Activated CD4-positive, alpha-beta T cell treated with anti-CD3 and anti-CD28 coated beads, Interleukin-2, amount 10 ng/mL, durations not matched to agents 24 days and 14 days (primary cell): ENCODE measurements at places on chromosomes 1 and 21.

DNA sequence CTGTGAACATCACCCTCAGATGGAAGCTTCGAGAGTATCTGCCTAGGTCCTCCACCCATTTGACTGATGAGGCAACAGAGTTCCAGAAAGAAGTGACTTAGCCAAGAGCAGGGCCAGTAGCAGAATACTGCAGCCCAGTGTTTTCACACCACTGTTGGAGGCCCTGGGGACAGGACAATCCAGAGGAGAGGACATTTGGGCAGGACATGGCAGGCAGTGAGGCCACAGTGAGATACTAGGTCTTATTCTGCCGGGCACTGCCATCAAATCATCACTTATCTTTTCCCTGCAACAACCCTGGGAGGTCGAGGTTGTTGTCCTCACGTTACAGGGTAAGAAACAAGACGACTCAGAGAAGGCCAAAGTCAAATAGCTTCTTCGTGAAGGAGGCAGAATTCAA is 5.5 kb upstream of the FOXO6 start:
- peaks cover 28% of the 10 kb centered on the region for H3K27me3 ChIP-seq
- no peak overlapping the region for H3K27ac ChIP-seq
- no peak overlapping the region for H3K4me3 ChIP-seq
- no peaks in the 10 kb centered on the region for H3K4me1 ChIP-seq
- no peak for DNase-seq

DNA sequence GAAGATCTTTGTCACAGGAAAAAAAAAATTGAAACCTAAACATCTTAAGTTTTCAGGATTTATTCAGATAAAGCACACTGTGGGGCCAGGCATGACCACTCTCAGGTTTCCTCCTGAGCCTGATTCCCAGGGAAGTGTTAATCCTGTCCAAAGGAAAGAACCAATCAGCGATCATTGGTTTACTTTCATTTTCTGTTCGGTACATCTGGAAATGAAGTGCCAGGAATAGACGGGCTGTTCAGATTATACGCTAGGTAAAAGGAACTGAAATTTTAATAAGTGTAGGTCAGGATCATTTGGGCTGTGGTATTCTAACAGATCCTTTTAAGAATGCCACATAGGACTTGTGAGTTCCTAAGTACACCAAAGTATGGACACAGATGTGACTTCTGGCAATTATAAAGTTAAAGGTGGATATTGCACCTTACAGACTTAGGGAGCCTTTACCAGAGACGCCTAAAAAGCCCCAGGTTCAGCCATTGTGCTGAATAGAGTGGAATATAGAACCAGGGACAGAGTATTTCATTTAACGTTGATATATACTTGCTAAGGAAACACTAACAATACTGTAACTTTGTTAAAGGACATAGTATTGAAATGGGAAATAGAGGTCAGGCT is 9.3 kb upstream of the CACYBP start:
- peaks cover 25% of the 10 kb centered on the region for H3K36me3 ChIP-seq
- peak overlapping the region; percentile 87 for H3K27ac ChIP-seq
- peak; percentile 70 for DNase-seq
- H3K4me1 ChIP-seq, result peaks cover 18% of the 10 kb centered on the region
- peak overlapping the region; percentile 84 for H3K4me3 ChIP-seq

GRCh38 chr1:157233131-157233530 is 94.9 kb upstream of the ETV3 start:
- no peak for DNase-seq
- H3K27ac ChIP-seq, result no peak overlapping the region
- H3K4me1 ChIP-seq, result peaks cover 2% of the 10 kb centered on the region
- peaks cover 8% of the 10 kb centered on the region for H3K27me3 ChIP-seq

DNA sequence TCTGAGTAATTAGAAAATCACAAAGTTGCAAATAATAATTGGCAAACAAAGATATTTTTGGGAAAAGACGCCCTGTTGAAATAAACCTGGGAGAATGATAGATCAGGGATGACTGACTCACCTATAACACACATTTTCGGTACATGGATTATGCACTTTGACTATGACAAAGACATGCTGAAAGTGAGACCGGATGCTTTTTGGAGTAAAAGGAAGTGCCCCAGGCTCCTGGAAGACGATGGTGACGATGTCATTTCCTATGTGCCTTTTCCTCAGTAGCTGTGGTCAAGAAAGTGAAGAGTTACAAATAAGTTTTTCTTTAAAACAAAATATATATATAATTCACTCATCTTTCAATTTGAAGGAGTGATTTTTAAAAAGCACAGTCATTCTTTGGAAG is 158.7 kb downstream of the SIPA1L2 start:
- no peak for DNase-seq
- H3K27me3 ChIP-seq, result peaks cover under 1% of the 10 kb centered on the region
- H3K27ac ChIP-seq, result no peak overlapping the region
- H3K4me1 ChIP-seq, result peaks cover 8% of the 10 kb centered on the region
- peaks cover 4% of the 10 kb centered on the region for H3K36me3 ChIP-seq

GRCh38 chr21:34930971-34931370 is 118.1 kb downstream of the RUNX1 start:
- H3K36me3 ChIP-seq, result peaks cover 21% of the 10 kb centered on the region
- no peaks in the 10 kb centered on the region for H3K27me3 ChIP-seq
- no peak overlapping the region for H3K4me3 ChIP-seq
- H3K4me1 ChIP-seq, result peaks cover 57% of the 10 kb centered on the region
- DNase-seq, result no peak
- H3K27ac ChIP-seq, result no peak overlapping the region

GRCh38 chr1:89598450-89599331 is 34.2 kb upstream of the LRRC8C start:
- H3K27me3 ChIP-seq, result no peaks in the 10 kb centered on the region
- H3K27ac ChIP-seq, result peak overlapping the region; percentile 76
- peaks cover 70% of the 10 kb centered on the region for H3K4me1 ChIP-seq
- DNase-seq, result peak; percentile 69

DNA sequence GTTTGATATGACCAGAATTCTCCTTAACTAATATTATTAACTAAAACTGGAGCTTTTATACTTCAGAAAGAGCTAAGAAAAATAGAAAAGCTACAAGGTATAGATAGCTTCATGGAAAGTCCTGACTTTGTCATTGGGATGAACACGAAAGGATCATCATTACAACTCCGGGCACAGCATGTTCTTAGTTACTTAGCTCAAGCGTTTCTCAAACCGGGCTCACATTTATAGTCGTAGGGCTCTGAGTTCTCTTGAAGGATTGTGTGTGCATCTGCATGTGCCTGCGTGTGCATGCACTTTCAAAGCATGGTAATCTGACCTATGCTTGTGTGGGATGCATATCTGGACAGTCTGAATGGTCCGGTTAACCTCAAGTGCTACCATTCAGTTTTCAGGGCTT is 20.4 kb upstream of the MAP10 start:
- H3K27ac ChIP-seq, result no peak overlapping the region
- H3K4me3 ChIP-seq, result no peak overlapping the region
- peaks cover 14% of the 10 kb centered on the region for H3K27me3 ChIP-seq
- no peaks in the 10 kb centered on the region for H3K4me1 ChIP-seq
- no peaks in the 10 kb centered on the region for H3K36me3 ChIP-seq
- no peak for DNase-seq

DNA sequence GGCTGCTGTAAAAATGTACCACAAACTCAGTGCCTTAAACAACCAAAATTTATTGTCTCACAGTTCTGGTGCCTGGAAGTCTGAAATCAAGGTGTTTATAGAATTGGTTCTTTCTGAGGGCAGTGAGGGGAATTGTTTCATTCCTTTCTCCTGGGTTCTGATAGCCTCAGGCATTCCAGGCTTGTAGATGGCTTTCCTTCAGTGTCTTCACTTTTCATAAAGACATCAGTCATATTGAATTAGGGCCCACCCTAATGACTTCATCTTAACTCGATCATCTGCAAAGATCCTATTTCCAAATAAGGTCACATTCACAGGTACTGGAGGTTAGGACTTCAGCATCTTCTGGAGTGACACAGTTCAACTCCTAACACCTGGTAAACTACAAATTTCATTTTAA is 15.0 kb downstream of the CDKN2C start:
- no peak overlapping the region for H3K27ac ChIP-seq
- no peaks in the 10 kb centered on the region for H3K4me1 ChIP-seq
- no peak for DNase-seq
- no peaks in the 10 kb centered on the region for H3K36me3 ChIP-seq

GRCh38 chr1:82800721-82801120 is 1000.0 kb downstream of the ADGRL2 start:
- no peak overlapping the region for H3K27ac ChIP-seq
- no peaks in the 10 kb centered on the region for H3K27me3 ChIP-seq
- H3K4me1 ChIP-seq, result no peaks in the 10 kb centered on the region
- no peaks in the 10 kb centered on the region for H3K36me3 ChIP-seq
- H3K4me3 ChIP-seq, result no peak overlapping the region
- no peak for DNase-seq

DNA sequence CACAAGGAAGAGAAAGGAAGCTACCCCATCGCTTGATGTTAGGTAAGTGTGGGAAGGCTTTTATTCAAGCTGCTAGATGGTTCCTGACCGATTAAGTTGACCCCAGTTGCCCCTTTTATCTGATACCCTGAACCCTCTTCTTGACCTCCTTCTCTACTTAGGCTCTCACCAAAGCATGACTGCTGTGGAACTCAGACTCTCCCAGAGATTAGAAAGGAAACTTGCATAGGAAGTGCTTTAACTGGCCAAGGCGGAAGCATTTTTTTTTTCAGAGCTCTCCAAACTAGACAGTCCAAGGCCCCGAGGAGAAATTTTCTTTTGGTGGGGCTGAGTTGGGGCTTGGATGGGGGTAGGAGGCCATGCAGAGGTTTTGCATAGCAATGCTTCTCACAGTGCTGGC is 101.3 kb upstream of the USP24 start:
- H3K4me3 ChIP-seq, result no peak overlapping the region
- H3K36me3 ChIP-seq, result no peaks in the 10 kb centered on the region
- no peaks in the 10 kb centered on the region for H3K4me1 ChIP-seq
- H3K27me3 ChIP-seq, result peaks cover 1% of the 10 kb centered on the region

GRCh38 chr1:84269306-84269705 is 32.2 kb upstream of the SAMD13 start:
- no peak overlapping the region for H3K27ac ChIP-seq
- no peak overlapping the region for H3K4me3 ChIP-seq
- peaks cover 8% of the 10 kb centered on the region for H3K4me1 ChIP-seq
- no peaks in the 10 kb centered on the region for H3K27me3 ChIP-seq
- no peaks in the 10 kb centered on the region for H3K36me3 ChIP-seq
- no peak for DNase-seq

GRCh38 chr1:230186003-230186863 is 119.2 kb downstream of the GALNT2 start:
- peak overlapping the region; percentile 80 for H3K27ac ChIP-seq
- no peak for DNase-seq
- no peaks in the 10 kb centered on the region for H3K27me3 ChIP-seq
- peak overlapping the region; percentile 36 for H3K4me3 ChIP-seq
- peaks cover 48% of the 10 kb centered on the region for H3K4me1 ChIP-seq
- peaks cover 41% of the 10 kb centered on the region for H3K36me3 ChIP-seq

GRCh38 chr1:243793298-243793697 is 56.7 kb downstream of the AKT3 start:
- H3K4me1 ChIP-seq, result peaks cover 10% of the 10 kb centered on the region
- H3K36me3 ChIP-seq, result peaks cover 4% of the 10 kb centered on the region
- H3K27ac ChIP-seq, result no peak overlapping the region
- no peak for DNase-seq
- no peak overlapping the region for H3K4me3 ChIP-seq

GRCh38 chr1:45478121-45478814 is 12.7 kb downstream of the TESK2 start:
- H3K27ac ChIP-seq, result no peak overlapping the region
- DNase-seq, result no peak
- no peaks in the 10 kb centered on the region for H3K36me3 ChIP-seq
- no peak overlapping the region for H3K4me3 ChIP-seq
- H3K4me1 ChIP-seq, result peaks cover 3% of the 10 kb centered on the region

DNA sequence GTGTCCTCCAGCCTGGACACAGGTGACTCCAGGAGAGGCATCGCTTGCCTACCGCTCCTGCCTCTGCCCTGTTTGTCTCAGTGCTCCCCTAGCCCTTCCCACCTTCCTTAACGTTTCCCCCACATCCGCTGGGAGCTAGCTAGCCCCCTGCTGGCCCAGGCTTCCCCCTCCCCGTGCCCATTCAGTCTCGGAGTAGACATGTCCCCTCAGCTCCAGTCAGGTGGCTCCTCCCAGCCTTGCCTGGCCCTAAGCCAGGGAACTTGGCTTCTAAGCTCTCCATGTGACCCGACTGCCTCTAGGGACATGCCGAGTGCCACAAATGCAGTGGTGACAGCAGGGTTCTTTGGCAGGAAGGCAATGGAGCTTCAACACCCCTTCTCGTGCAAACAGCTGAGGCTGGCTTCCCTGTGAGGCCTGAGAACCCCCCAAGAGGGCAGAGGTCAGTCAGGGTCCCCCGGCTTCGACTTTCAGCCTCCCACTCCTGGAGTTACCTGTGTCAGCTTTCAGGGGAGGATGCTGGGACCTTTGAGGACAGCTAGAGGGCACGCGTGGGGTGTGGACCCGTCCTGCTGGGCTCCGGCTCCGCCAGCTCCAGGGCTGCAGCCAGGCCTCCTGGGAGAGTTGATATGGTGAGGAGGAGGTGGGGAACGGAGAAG is 16.2 kb downstream of the DRAXIN start:
- H3K27me3 ChIP-seq, result peaks cover 6% of the 10 kb centered on the region
- H3K4me1 ChIP-seq, result no peaks in the 10 kb centered on the region
- H3K36me3 ChIP-seq, result no peaks in the 10 kb centered on the region
- H3K27ac ChIP-seq, result no peak overlapping the region

- H3K4me3 ChIP-seq, result no peak overlapping the region
- no peaks in the 10 kb centered on the region for H3K4me1 ChIP-seq
- DNase-seq, result no peak
- H3K27me3 ChIP-seq, result peaks cover 28% of the 10 kb centered on the region
- H3K27ac ChIP-seq, result no peak overlapping the region
- peaks cover 4% of the 10 kb centered on the region for H3K36me3 ChIP-seq
Measured at GRCh38 chr21:46012154-46012553, 30.6 kb downstream of the COL6A1 start.

- H3K27ac ChIP-seq, result no peak overlapping the region
- H3K36me3 ChIP-seq, result no peaks in the 10 kb centered on the region
- H3K27me3 ChIP-seq, result peaks cover 23% of the 10 kb centered on the region
- H3K4me1 ChIP-seq, result peaks cover 6% of the 10 kb centered on the region
- no peak overlapping the region for H3K4me3 ChIP-seq
Measured at GRCh38 chr1:172477741-172478140, 33.9 kb upstream of the PIGC start.

GRCh38 chr1:46749921-46750404 is 31.0 kb upstream of the EFCAB14 start:
- H3K36me3 ChIP-seq, result no peaks in the 10 kb centered on the region
- no peak overlapping the region for H3K4me3 ChIP-seq
- peaks cover 29% of the 10 kb centered on the region for H3K27me3 ChIP-seq
- no peak overlapping the region for H3K27ac ChIP-seq

DNA sequence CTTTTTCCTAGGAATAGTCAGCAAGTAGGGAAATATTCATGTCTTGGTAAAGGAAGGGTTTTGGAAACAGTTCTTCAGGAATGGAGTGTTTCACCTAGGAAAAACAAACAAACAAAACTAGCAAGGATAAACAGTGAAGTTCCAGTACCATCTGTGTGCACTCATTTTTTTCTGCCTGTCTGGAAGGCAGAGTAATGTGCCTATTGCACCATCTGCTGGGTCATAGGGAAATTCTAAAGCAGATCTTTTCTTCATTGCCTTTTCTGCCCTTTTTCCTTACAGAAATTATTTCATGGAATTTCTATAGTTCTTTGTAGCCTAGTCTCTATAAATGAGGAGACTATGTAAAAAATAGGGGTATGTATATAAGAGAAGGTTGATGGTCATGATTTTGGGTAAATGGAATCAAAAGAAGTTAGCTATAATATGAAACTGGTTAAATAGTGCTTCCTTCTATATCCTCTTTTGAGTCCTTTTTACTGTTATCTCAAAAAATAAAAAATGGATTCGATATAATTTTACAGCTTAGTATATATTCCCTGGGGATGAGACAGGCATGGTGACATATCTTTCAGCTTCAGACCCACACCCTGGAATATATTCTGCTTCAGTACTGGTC is 3.4 kb upstream of the HRNR start:
- no peaks in the 10 kb centered on the region for H3K36me3 ChIP-seq
- no peak overlapping the region for H3K27ac ChIP-seq
- H3K4me3 ChIP-seq, result no peak overlapping the region

GRCh38 chr21:22575165-22575584 is 1577.0 kb downstream of the NCAM2 start:
- no peak overlapping the region for H3K4me3 ChIP-seq
- H3K27me3 ChIP-seq, result no peaks in the 10 kb centered on the region
- H3K36me3 ChIP-seq, result no peaks in the 10 kb centered on the region
